ENCODE measurements at places on chromosomes 11 and 22. TPM values are rescaled to one million over a fixed set of nuclear protein-coding genes. Genes with fewer than 3 reads are reported as not detected.

DNA sequence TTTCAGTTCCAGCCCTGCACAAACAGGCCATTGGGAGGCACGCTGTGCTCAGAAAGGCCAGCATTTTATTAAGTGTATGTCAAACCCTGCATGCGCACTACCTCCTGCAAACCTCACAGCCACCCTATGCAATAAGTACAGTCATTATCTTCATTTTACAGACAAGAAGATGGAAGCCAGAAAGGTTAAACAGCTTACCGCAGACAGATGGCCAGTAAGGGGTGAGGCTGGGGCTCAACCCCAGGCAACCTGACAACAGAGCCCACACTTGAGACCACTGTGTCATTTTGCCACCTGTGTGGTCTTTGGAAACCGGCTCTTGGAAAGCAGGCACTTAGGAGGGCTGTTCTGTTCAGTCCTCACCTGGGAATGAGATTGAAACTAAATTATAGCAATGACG lies 142.3 kb downstream of the NXPE2 start:
- DNase-seq: no peak

DNA sequence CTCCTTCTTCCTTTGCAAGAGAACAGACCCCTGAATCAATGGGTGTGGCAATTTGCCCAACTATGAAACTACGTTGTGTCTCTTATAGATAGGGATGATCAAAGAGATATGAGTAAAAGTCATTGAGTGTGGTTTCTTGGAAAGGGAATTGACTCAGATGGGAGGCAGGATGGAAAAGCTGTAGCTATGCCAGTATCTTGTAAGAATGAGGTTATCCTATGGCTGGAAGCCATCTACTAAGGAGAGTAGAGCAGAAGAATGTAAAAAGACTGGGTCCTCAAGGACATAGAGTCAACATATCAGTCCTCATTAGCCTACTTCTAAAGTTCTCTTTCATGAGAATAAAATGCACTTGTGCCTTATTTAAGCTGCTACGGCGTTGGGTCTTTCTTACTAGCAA lies 78.9 kb upstream of the POU2AF2 start:
- DNase-seq: no peak

Gene JAML
- total RNA-seq: 3.7 TPM

DNA sequence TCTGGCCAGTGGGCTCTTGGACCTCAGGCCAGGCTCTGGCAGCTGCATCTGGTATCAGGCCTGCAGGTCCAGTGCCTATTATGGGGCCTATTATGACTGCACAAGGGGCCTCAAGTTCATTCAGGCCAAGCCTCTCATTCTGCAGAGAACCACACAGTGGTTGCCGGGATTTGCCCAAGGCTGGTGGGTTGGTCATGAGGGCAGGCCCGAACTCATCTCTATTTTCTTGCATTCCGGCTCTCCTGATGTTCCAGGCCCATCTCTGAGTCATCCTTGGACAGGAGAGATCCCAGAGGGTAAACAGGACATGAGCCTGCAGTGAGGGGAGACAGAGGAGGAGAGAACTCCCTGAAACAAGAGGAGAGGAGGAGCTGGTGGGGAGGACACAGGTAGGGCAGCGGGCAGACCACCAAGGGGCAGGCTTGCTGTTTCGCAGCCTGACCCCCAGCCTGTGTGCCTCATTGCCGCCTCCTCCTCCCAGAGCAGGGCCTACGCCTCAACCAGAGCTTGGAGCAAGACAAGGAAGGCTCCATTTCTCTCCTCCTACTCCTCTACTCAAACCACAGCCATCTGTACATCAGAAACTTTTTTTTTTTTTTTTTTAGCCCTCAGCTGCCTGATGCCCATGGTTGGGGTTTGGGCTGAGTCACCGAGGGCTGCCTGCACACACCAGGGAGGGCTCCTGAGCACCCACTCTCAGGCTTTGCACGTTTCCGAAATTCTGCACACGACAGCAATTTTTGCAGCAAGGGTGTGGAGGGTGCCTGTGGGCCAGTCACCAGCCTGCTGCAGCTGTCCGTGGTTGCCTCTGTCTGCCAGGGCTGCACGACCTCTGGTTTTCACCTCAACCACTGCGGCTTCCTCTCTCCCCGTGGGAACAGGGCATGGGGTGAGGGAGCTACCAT lies 12.7 kb upstream of the TREH start:
- no peak for DNase-seq

Gene SNU13
- total RNA-seq: 92.9 TPM

DNA sequence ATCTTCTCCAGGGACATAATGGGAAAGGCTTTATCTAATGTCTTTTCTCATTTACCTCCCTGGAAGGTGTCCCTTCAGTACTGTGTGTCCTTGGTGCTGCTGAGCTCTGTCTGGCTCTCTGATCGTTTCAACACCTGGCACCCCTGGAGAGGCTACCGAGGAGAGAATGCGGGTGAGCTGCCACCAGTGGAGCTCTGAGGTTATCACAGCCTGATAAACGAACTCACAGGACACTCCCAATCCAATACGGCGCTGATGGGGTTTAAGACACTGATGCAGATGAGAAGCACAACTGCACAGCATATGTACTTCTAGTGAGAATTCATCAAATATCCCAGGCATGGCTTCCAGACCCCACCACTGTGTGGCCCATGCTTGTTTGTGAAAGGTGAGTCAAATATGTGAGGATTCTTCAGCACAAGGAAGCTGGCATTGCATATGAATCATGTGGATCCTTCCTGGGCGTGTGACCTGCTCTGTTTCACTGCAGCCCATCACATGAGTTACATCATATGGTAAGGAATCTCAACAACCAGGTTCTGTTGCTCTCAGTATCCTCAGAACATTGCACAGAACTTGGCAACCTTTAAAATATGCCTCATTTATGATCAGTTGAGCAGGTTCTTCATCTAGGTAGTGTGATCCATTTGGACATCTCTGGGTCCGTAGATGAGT lies 34.8 kb upstream of the VWA5A start:
- DNase-seq: no peak

Gene SYT9
- not detected for total RNA-seq

DNA sequence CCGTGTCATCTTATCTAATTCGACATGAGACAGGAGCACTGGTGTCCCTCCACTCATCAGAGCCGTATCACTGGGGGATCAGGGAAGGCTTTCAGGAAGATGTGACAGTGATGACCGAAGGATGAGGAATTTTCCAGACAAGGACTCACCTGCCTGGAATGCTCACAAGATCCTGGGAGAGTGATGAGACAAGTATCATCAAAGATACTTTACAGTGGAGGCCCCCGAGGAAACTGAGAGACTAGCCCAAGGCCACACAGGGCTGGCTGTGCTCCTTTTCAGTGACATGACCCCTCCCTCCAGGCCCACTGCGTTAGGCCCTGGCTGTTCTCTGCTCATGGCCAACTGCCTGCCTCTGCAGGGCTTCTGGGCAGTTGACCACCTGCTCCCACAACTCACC lies 13.0 kb downstream of the CLPB start:
- no peak for DNase-seq

DNA sequence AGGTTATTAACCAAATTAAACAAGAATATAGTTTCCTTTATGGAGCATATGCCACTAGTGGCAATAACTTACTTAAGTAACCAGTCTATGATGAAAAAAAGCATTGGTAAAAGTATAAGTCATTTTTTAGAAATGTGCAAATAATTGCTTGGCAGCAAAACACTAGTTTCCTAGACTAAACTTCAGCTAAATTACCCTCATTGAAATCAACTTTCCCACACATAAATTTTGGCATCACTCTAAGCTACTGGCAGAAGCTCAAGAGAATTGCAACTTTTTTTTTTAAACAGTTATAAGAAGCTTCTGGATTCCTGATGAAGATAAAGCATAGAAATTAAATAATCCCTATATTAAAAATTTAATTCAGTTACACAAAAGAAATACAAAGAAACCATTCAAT lies 12.5 kb downstream of the CCDC34 start:
- DNase-seq: no peak

Gene BUD13
- total RNA-seq: 5.8 TPM

DNA sequence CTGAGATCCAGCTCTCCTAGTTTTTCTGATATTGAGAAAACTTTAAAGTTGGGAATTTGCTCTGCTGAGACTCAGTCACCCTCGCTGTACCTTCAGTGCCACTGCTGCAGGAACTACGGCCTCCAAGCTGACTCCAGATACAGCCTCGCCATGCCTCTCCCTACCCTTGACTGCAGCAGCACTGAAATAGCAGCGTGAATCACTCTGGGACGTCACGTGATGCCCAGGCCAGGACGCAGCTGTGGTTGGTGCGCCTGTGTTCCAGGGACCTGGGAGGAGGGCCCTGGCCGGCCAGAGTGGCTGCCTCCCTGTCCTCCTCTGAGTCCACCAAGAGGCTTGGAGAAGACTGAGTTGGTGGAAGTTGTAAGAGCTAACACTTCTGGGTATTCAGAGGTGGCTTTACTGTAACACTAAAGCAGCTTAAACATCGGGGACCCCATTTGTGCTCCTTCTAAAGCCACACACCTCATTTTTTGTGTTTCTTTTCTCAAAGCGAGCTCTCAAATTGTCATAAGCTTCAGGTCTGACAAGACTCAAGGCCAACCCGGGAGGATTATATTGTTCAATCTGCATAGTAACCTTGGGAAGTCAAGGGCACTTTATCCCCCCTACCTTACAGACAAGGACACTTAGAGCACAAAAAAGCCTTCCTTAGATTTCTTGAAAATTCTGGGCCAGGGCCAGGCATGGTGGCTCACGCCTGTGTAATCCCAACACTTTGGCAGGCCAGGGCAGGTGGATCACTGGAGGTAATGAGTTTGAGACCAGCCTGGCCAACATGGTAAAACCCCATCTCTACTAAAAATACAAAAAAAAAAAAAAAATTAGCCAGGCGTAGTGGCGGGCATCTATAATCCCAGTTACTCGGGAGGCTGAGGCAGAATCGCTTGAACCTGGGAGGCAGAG lies 4.2 kb upstream of the STIP1 start:
- DNase-seq: peak; percentile 81

DNA sequence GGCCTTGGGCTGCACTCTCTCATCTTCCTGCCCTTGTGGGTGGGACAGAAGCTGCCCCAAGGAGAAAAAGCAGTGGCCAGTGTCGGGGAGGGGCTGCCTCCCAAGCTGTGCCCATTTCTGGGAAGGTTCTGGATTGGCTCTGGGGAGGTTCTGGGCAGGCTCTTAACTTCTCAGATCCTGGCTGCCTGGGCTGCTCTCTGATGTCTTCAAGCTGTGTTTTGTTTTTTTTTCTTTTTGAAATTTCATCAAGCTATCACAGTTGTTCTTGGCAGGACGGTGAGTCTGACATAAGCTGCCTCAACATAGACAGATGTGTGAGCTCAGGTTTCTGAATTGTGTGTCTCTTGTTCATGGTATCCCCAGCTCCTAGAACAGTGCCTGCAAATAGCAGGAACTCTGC lies 1032.0 kb downstream of the BRD1 start:
- no peak for DNase-seq

DNA sequence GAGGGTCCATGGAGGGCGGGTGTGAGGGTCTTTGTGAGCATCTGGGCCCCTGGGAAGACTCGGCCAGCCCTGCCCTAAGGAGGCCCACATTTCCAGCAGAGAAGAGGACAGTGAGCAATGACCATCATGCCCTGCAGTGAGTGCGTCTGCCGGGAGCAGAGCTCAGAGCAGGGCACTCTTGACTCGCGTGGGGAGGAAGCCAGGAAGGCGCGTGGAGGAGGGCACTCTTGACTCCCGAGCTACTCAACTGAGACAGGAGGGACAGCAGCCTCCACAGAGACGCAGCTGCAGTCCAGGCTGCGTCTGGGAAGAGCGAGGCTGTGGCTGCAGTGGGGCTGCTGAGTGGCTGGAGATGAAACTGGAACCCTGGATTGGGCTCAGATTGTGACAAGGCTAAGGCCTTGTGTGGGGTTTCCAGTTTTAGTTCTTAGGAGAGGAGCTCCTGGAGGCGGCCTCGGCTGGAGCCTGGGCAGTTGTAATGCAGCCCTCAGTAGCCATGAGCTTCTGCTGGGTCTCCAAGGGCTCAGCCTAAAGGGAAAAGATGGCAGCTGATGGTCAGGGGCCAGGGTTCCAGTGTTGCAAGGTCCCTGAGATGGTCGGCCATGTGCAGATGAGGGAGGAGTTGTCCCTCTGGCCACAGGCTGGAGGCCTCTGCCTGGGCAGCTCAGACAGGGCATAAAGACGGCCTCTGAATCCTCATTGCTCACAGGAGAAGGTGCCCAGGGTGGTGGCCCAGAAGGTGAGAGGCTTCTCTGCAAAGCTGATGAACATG lies 264.7 kb upstream of the B3GAT1 start:
- no peak for DNase-seq

Gene STK33
- total RNA-seq: 1.3 TPM

DNA sequence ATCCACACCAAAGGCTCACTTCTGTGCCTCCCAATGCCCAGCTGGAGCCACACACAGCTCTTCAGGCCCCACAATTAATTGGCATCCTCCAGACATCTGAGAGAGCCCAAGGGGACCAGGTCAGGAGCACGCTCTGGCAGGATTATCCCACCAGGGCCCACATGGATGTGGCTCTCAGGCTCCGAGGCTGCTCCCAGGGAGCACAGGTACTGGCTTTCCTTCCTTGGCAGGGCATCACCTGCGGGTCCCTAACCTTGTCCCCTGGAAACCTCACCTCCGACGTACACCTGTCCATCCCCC lies 54.3 kb downstream of the CD6 start:
- no peak for DNase-seq

DNA sequence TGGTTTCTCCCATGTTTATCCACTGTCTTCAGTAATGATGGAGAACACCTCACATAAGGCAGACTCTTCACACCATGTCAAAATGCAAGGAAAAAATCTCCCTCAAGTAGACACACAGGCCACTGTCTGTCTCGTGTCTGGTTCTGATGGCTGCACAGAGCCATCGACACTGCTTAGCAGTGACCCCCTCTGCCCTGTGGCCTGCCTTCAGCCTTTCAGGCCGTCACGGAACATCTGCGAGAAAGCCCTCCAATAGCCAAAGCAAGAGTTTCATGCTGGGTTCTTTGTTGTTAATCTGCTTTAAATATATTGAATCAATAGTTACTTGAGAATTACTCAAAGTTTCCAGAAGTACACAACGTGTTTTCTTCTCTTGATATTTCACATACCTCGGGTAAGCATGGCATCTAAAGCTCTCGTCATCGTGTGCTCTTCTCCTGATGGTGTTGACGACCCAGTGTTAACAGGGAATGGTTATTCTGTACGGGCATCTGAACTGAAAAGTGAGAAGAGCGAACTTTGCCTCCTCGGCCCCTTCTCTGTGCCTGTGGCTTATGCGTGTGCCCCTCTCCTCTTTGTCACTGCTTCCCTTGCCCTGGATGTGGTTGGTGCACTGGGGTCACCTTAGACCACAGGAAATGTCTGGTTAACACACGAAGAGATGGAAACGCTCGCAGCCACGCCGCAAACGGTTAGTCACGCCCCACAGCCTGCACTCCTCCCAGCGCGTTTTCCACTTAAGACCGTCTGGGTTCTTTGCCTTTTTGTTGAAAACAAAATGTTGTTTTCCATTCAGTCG lies 33.4 kb upstream of the CTTN start:
- no peak for DNase-seq

GRCh38 chr11:41058138-41058537 lies 401.3 kb downstream of the LRRC4C start:
- no peak for DNase-seq

GRCh38 chr22:32747588-32747987 lies 53.9 kb upstream of the TIMP3 start:
- no peak for DNase-seq
